ENCODE measurements at places on chromosomes 3 and 15.

DNA sequence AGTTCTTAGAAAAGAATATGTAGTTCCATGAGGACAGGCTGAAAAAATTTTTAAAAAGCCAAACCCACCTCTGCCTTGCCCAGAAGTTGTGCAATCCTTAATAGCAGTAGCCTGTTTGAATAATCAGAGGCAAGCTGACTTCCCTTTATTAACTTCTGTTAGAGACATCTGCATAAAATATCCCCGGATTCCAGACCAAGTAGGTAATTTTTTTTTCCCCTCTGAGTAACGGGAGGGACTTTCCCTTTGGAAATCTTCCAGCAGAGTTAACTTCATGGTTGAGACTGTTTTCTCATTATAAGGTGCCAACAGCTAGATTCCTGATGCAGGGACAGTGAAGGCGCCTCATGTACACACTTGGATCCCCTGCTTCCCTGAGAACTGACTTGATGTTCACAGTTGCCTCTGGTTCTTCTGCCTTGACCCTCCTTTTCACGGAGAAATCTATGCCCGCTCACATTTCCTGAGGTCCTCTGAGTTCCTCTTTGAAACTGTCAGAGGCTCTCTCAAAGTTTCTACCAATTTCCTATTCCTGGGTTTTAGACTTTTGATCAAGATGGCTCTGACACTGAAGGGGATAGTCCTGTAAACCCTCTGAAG is 227.6 kb upstream of the BHLHE40 start:
- DNase-seq: peak; percentile 58

GRCh38 chr3:142007710-142008399 is 131.4 kb downstream of the ATP1B3 start:
- no peak for DNase-seq

DNA sequence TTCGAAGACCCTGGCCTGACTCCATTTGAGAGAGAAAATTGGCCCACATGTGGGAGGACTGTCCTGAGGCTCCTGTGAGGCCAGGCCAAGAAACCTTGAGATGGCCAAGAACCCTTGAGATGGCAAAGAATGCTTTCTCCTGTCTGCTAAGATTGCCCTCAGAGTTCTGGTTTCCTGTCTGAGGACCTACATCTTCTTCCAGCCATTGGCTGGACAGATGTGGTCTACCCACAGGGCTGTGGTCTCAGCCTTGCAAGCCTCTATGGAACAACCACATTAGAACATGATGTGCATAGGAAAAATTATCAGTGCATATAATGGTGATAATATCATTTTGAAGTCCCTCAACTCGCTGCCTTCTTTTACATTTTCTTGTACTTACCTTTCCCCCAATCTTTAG is 10.8 kb upstream of the RASA2 start:
- DNase-seq: no peak

DNA sequence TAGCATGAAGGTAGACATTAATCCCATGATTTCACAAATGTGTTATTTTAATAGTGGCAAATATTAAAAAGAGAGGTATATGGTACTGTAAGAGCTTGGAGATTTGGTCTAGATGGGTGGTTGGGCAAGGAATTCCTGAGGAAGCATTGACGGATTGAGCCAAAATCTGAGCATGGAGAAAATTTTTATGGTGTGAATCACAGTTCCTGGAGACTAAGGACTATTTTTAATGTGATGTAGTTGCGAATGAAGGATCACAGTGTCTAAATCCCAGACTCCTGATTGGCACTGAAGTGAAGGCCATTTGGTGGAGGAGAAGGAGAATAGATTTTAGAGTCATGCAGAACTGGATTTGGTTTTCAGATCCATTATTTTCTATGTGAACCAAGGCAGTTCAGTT is 188.7 kb upstream of the FEZF2 start:
- DNase-seq: peak; percentile 39

- DNase-seq: no peak
Measured at GRCh38 chr3:71515636-71516365, 67.7 kb downstream of the FOXP1 start.

DNA sequence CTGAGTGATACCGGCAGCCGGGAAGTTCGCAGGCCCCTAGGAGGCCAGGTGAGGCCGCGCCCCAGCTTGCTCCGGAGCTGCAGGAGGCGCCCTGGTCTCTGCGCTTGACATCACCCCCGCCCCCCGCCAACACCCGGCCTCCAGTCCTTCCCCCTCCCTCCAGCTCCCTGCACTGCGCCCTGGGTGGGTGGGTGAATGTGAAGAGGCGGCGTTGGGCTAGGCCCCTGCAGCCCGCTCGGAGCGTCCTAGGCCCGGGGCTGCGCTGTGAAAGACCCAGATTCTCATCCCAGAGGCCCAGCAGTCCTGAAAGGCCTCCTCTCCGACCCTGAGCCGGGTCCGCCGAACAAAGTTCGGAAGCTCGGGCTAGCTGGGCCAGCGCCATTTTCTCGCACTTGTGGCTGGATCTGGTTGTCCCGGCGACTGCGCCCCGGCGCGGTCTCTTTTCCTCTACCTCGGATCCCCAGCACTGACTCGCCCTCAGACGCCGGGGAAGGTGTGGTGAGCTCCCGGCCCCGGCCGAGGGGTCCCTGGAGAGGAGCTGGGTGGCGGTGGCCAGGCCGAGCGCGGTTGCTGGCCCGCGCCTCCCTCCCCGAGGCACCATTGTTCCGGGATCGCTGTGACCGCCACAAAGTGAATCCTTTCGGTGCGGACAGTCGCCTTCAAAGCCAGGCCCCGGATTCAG is 12.9 kb downstream of the ZIC4 start:
- DNase-seq: no peak

DNA sequence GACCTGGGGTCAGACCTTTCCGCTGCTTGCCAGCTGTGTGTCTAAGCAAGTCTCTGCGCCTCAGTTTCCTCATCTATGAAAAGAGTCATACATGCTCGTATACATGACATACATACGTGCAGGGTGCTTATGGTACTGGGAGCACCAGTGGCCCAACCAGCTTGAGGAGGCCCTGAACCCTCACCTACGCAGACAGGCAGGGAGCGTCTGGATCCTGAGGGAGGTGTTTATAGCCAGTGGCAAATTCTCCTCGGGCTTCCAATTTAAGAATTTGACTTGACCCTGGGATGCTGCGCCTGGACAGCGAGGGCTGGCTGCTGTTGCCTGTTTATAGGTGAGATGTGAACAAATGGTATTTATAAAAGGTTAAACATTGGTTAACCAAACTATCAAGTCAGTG is 17.7 kb upstream of the FGD5 start:
- DNase-seq: no peak

- DNase-seq: no peak
Measured at GRCh38 chr15:34470091-34470490, 32.5 kb upstream of the GOLGA8A start.

- no peak for DNase-seq
Measured at GRCh38 chr3:15845475-15845874, 47.7 kb upstream of the ANKRD28 start.

GRCh38 chr3:184361932-184362667 is 590 bp downstream of the POLR2H start:
- DNase-seq: no peak

GRCh38 chr15:71746719-71747118 is 63.6 kb upstream of the NR2E3 start:
- no peak for DNase-seq

- DNase-seq: no peak
Measured at GRCh38 chr3:94167796-94168195, 104.9 kb downstream of the NSUN3 start.

GRCh38 chr3:193842029-193842798 is 249.2 kb downstream of the OPA1 start:
- DNase-seq: no peak

GRCh38 chr3:141336672-141337522 is 31.4 kb upstream of the ZBTB38 start:
- DNase-seq: peak; percentile 15

DNA sequence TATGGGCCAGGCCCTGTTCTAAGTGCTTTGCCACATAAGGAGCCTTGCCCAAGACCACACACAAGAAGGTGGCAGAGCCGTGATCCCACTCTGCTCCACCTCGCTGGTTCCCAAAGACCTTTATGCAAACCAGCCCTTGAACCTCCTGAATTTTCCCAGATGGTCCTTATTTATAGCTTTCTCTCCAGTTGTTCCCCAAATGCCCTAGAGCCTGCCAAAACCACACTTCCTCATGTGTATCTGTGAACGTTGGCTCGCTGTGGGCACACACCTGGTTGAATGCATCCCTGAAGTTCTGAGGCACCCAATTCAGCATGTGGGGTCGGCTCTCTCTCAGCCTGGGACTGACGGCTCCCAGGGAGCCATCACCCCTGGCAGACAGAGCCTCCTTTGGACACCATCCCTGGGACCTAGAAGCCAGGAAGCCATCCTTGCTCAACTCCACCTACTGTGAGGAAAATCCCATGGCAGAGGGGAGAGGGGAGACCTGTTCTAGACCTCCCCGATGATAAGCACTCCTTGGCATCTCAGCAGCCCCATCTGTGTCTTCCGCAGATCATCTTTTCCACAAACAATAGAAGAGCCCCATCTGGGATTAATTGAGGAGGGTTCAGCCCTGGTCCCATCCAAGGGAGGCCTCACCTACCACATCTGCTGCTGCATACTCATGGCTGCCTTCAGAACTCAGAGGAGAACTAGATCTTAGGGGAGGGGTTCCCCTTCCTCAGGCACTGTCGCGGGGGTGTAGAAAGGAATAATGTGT is 42.3 kb upstream of the LIMD1 start:
- DNase-seq: no peak

GRCh38 chr3:123002100-123002748 is 25.3 kb downstream of the SEMA5B start:
- no peak for DNase-seq

DNA sequence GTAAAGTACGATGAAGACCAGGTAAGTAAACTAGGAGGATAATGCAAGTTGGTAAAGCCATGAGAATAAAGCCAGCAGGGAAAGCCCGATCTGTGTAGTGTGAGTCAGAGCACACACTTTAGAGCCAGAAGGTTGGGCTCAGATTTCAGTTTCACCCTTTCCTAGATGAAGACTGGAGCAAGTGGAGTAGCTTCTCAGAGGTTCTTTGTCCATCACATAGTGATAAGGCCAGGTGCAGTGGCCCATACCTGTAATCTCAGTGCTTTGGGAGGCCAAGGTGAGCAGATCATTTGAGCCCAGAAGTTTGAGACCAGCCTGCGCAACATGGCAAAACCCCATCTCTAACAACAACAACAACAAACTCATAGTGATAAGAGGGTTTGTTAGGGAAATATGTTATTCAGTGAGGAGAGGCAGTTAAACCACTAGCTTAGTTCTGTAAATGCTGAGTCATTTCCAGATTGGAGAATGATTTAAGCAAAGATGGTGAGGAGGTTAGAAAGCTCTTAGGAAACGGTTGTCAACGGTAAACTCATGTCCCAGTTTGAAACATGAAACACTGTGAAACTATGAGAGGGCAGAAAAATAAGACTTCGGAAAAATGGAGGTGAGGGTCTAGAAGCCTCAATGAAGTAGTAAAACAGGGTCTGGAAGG is 39.0 kb downstream of the IL12A start:
- no peak for DNase-seq

GRCh38 chr15:27550635-27551034 is 548.5 kb downstream of the OCA2 start:
- no peak for DNase-seq

DNA sequence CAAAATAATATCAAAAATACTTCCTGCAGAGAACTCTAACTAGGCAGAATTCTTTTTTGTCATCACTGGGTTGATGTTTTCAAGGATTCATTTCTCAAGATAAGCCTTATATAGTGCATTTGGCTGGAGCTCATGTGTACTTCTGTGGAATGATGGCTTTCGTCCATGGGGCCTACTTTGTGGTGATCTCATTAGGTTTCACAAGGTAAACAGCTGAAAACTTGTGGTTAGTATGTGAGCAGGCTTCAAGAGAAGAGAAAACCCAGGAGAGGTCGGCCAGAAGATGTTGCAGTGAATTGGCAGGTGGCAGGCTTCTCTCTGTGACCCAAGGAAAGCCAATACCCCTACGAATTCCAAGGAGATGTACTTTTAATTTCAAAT is 121.4 kb upstream of the PHLDB2 start:
- DNase-seq: peak; percentile 88

DNA sequence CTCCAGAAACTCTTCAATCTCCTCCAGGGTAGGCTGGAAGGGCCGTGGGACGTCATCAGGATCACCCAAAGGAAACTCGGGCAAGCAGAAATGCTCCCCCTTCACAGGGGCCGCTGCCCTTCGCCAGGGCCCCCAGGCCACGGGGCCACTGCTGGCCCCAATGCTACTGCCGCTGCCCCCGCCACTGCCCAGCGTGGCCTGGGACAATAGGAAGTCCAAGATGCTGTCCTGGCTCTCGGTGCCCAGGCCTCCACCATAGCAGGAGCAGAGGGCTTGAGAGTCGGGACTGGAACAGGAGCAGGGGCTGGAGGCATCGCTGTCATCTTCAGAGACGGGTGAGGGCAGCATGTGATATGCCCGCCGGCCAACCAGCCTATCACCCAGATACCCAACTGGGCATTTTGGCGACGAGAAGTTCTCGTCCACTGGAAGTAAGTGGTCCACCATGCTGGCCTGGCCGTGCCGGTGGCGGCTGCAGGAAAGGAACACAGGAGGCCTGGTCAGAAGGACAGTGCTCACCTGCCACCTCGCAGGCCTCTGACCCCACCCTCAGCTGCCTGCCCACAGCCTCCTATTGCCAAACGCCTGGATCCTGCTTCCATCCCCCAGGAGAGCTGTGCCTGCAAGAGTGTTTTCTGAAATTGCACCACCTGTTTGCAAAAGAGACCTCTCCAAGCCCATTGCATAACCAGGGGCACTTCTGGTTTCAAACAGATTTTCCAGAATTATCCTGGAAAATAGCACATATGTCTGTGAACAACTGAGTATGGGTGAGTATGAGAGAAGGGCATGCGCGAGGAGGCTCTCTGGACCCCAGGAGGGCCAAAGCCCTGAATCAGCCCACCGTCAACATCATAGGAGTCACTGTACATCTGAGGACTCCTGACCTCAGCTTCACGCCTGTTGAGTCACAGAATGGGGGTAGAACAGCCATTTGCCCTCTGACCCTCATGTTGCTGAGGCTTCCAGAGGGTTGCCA is 4.4 kb downstream of the KLF15 start:
- no peak for DNase-seq

- DNase-seq: peak; percentile 31
Measured at GRCh38 chr3:194575484-194576210, 57.6 kb downstream of the TMEM44 start.

GRCh38 chr3:10440684-10441083 is 64.7 kb downstream of the ATP2B2 start:
- no peak for DNase-seq
